ENCODE measurements at places on chromosomes 12 and 14.

DNA sequence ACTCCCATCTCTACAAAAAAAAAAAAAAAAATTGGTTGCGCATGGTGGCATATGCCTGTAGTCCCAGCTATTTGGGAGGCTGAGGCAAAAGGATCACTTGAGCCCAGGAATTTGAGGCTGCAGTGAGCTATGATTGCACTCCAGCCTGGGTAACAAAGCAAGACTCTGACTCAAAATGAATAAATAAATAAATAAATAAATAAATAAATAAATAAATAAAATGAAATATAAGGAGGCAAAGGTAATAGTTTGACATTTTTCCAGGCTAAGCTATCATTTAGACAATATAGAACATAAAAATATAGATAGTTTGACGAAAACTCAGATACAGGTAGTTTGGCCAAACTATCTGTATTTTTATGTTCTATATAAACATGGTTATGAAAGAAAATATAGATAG is 40.5 kb downstream of the ZCRB1 start:
- DNase-seq: no peak

DNA sequence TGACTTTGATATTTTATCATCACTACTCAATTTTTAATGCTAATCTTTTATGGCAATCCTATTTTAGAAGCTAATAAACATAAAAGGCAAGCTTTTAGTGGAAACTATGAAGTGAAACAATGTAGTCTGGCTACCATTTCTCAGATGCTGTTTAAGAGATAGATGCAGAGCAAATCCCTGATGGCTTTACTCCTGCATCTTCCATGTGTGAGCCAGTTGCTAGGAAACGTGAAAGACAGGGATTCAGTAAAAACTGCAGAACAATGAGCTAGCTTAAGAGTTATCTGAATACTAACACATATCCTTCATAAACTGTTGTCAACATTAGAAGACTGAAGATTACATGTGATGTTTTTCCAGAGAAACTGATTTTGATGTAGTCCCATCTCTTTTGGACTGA is 112.6 kb downstream of the SLC2A13 start:
- no peak for DNase-seq

GRCh38 chr14:104265918-104266630 is 127.7 kb downstream of the KIF26A start:
- DNase-seq: no peak

DNA sequence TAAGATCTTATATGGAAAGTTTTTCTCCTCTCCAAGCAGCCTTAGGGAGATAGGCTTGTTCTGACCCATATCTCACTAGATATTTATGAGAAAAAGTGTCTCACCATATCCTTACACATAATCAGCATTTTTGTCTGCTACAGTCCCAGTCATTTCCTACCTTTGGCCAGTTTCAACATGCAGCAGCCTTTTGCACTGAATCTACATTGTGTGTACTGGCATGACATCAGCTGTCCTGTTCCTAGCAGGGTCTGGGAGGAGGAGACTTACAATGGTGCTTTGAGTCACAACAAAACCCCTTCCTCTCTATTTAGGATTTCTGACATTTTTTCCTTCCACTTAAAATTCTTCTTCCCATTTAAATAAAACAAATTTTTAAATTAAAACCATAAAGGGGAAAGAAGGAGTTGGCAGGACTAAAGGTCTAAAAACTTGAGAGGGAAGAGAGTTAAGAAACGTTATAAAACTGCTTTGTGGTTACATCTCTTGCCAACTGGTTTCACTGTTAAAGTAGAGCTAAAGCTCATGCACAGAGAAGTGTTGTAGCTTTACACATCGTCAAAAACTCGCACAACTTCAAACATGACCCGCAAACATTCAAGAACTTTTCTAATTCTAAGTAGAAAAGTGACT is 53.3 kb upstream of the CERS5 start:
- no peak for DNase-seq

DNA sequence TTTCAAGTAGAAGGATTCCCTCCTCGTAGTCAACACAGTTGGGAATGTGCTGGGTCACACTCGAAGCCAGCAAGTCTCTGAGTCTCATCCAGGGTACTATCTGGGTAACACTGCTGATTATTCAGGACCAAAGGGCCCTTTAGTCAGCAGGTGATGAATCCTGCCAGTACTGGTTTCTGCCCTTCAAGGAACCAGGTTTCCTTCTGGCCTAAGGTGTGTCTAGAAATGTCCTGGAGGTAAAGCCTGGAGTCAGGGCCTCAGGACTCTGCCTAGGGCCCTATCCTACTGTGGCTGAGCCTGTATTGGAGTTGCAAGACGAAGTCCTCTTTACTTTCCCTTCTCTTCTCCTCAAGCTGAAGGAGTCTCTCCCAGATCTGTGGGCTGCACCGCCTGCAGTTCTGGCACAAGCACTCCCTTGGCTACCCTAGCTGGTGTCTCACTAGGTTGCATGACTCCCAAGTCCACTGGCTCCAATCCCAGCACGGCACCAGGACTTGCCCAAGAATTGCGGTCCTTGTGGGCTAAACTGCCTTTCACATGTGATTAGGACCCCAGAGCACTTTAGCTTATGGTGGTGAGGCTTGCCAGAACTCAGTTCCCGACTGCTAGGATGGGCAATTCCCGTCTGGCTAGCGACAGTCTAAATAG is 193.7 kb upstream of the PDE3A start:
- DNase-seq: no peak
